ENCODE measurements at places on chromosomes 7 and 10. TPM values are rescaled to one million over a fixed set of nuclear protein-coding genes. Genes with fewer than 3 reads are reported as not detected.

ITGB1 gene
- 82.9 TPM for total RNA-seq

GRCh38 chr7:1607696-1608095 lies 37.9 kb upstream of the PSMG3 start:
- H3K36me3 ChIP-seq: no peaks in the 10 kb centered on the region
- H3K27me3 ChIP-seq: peaks cover 5% of the 10 kb centered on the region
- no peak for DNase-seq
- H3K27ac ChIP-seq: no peak overlapping the region

- no peaks in the 10 kb centered on the region for H3K27me3 ChIP-seq
- H3K4me3 ChIP-seq: no peak overlapping the region
- H3K27ac ChIP-seq: no peak overlapping the region
Observed at GRCh38 chr7:136528329-136528728, 340.1 kb upstream of the CHRM2 start.

IKZF5 gene
- total RNA-seq: 87.1 TPM

GRCh38 chr10:103280506-103280905 lies 3.6 kb downstream of the INA start:
- H3K27ac ChIP-seq: no peak overlapping the region
- no peaks in the 10 kb centered on the region for H3K36me3 ChIP-seq
- peaks cover 51% of the 10 kb centered on the region for H3K27me3 ChIP-seq
- H3K4me3 ChIP-seq: no peak overlapping the region

DNA sequence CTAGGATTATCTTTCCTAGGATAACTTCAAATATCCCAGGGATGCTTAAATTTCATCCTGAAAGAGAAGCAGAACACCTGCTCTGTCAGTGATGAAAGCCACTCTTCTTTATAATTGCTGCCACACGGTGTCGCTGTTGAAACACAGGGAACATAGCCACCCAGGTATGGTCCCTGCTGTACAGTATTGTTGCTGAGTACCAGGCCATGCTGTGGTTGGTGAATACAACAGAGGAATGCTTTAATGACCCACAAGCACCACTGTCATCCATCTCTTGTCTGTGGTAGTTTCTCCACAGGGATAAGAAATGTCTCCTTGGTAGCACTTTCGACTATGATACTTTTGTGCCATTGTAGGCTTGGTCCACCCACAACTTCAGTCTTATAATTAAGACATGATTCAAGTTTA lies 70.6 kb upstream of the STARD3NL start:
- H3K36me3 ChIP-seq: no peaks in the 10 kb centered on the region
- DNase-seq: peak; percentile 60
- no peak overlapping the region for H3K27ac ChIP-seq
- H3K4me1 ChIP-seq: no peaks in the 10 kb centered on the region
- H3K27me3 ChIP-seq: peaks cover 5% of the 10 kb centered on the region

DNA sequence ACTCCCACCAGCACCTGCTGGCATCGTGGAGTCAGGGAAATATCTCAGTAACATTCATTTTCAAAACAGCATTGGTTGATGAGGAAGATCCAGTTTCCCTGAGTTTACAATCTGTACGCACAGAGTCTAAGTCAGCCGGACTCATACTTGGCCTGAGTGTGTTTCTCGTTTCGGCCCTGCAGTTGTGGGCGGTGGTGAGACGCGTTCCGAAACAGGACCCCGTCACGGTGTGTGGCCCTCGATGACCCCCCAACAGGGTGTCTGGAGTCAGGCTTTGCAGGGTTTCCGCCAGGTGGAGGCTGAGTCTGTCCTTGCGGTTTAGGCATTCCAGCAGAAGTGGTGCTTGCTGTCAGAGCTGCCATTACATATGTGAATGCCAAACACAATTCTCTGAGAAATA lies 317.5 kb downstream of the DNAJB6 start:
- peaks cover 3% of the 10 kb centered on the region for H3K4me1 ChIP-seq
- no peak for DNase-seq
- no peaks in the 10 kb centered on the region for H3K27me3 ChIP-seq
- H3K27ac ChIP-seq: no peak overlapping the region
- no peaks in the 10 kb centered on the region for H3K36me3 ChIP-seq
